H1 (cell line): ENCODE measurements at places on chromosomes 16 and 17. TPM values are rescaled to one million over a fixed set of nuclear protein-coding genes. Genes with fewer than 3 reads are reported as not detected.
A peak's percentile ranks its signal among the peaks of the same experiment; 100 is the strongest.

Gene RPL26
- 1,963 and 1,980 TPM in 2 replicates for total RNA-seq

Gene UNK
- 33.0 and 33.3 TPM in 2 replicates for total RNA-seq

Gene CKLF
- 18.9 and 21.1 TPM in 2 replicates for total RNA-seq

Gene TPSG1
- not detected in 2 replicates for total RNA-seq

Gene OR1D5
- total RNA-seq = not detected in 2 replicates

Gene SP6
- total RNA-seq = 1.5 and 1.6 TPM in 2 replicates

DNA sequence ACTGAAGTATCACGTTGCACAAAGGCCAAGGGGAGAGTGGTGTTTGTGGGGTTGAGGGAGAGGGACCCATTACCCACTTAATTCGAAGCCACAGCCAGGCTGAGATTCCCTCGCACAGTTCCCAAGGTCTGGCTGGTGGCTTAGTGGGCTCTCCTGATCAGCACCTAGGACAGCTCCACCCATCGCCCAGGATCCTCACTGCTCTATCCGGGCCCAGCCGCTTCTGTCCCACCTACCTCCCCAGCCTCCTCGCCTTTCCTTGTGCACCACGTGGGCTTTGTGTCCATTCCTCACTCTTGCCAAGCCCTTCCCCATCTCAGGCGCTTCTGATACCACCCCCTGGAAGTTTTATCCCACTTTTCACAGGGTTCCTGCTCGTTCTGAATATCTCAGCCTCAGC, 163.5 kb downstream of the CCT6B start:
- peak; percentile 41 for DNase-seq

DNA sequence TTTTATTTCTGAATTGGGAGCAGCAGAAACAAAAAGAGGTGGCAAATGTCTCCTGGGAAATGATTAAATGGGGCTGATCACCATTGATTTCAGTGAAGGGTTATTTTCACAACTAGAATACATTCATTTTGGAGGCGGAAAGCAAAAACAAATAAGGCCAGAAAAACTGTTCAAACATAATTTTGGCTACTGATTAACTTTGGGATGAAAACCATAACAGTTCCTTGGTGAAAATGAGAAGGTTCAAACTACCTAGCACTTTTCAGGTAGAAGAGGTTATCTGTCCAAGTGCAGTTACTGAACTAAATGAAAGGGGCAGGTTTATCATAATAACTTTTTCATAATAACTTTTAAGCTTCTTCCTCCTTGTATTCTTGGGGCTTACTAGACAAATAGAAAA, 718.5 kb downstream of the CDH11 start:
- no peak for DNase-seq

GRCh38 chr17:62827746-62828485, 19.8 kb upstream of the MARCHF10 start:
- DNase-seq = no peak

DNA sequence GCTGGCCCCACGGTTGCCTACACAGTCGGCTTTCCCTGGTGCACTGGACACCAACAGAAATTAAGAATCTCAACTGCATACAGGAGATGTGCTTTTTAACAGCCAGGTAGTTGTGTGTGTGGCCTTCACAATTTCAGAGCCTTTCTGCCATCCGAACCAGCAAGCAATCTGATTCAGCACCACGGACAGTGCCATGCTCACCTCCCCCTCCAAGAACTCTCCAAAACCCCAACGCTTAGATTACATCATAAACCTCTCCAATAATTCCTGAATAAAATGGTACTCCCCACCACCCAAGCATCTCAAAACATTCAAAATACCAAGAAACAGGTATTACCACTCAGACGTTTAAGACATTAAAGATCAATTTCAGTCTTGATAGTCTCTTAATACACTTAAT, 31.8 kb downstream of the USP7 start:
- DNase-seq = no peak

DNA sequence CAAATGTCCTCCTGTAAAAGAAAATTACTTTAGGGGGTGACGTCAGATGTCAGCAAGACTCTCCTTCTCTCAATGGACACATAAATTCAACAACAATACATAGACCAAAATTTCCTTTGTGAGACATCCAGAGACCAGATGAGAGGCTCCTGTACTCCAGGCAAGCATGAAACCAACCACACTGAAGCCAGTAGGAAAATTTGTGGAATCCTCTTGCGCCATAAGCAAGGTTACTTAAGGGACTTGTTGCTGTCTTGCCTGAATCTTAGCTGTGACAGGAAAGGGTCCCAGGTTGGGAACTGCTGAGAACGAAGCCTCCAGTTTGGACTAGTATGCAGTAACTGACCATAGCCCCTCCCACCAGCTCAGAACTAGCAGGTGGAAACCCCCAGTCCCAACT, 56.0 kb downstream of the CEP112 start:
- no peak for DNase-seq

DNA sequence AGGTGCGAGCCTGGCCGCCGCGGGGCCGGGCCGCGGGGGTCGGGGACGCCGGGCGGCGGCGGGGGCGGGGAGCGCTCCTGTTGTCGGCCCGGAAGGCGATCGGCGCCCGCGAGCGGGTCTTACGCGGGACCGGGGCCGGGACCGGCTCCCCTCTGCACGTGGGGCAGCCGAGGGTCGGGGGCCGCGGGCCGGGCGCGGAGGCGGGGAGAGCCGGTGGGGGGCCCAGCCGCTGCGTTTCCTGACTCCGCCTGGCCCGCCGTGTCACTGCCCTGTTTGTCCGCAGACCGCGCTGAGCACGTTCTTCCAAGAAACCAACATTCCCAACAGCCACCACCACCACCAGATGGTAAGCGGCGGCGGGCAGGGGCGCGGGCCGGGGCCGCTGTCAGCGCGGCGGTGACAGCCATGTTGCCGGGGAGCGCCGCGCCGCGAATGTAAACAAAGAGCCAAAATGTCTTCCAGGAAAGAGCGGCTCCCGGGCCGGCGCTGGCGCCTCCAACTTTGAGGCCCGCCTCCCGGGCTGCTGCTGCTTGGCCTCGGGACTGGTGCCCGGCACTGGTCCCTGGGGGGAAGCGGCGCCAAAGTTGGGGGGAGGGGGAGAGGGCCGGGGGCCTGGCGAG, 586 bp downstream of the UBALD2 start:
- DNase-seq = no peak

DNA sequence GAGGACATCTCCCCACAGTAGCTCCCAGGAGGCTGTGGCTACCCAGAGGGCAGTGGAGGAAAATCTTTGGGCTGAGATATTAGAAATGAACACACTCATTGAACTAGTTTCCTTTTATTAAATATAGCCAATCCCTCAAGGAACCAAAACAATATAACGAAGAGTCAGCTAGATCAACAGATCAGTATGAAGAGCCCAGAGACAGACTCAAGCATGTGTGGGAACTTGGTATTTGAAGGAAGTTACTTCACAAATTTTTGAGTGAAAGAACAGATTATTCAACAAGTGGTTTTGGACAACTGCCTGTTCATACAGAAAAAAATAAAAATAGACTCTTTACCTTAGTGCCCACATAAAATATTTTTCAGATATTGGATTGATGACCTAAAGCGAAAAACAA, 183.6 kb upstream of the PMFBP1 start:
- DNase-seq = no peak

- DNase-seq = no peak
Observed at GRCh38 chr17:1829216-1829591, 498 bp downstream of the SMYD4 start.

DNA sequence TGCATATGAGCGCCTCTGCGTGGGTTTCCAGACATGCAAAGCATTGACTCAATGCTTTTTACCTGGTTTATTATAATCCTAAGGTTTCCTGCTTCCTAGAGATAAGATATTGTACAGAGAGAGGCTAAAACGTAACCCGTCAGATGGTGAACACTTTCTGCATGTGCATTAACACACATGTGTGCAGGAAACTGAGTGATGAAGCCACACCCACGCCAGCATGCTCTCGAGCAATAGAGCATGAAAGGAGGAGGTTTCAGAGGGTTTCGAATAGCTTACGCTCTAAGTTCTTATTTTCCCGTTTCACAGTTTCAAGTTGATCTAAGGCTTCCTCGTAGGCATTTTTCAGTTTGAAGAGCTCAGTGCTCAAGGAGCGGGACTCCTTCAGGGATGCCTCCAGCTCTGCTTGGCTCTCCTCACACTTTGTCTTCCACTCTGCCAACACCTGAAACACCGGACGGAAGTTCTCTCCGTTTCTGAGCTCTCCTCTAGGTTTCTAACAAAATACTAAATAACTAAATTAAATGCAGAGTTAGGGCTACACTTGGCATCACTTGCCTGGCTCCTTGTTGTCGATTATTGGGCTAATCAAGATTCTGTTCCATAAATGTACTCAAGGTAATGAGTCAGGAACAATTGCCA, 23.2 kb downstream of the MYH3 start:
- DNase-seq = no peak

- DNase-seq = no peak
Observed at GRCh38 chr17:64255764-64256163, 7.3 kb downstream of the TEX2 start.

- DNase-seq = no peak
Observed at GRCh38 chr16:50578137-50578536, 29.9 kb downstream of the NKD1 start.

GRCh38 chr17:73200476-73200875, 7.6 kb downstream of the COG1 start:
- DNase-seq = no peak

- DNase-seq = no peak
Observed at GRCh38 chr17:17621254-17621653, 29.7 kb upstream of the PEMT start.

- DNase-seq = no peak
Observed at GRCh38 chr16:84479716-84480450, 24.6 kb downstream of the MEAK7 start.

GRCh38 chr16:19284207-19284606, 1.3 kb upstream of the CLEC19A start:
- no peak for DNase-seq

GRCh38 chr17:31724619-31725018, 134.4 kb downstream of the COPRS start:
- DNase-seq = no peak

DNA sequence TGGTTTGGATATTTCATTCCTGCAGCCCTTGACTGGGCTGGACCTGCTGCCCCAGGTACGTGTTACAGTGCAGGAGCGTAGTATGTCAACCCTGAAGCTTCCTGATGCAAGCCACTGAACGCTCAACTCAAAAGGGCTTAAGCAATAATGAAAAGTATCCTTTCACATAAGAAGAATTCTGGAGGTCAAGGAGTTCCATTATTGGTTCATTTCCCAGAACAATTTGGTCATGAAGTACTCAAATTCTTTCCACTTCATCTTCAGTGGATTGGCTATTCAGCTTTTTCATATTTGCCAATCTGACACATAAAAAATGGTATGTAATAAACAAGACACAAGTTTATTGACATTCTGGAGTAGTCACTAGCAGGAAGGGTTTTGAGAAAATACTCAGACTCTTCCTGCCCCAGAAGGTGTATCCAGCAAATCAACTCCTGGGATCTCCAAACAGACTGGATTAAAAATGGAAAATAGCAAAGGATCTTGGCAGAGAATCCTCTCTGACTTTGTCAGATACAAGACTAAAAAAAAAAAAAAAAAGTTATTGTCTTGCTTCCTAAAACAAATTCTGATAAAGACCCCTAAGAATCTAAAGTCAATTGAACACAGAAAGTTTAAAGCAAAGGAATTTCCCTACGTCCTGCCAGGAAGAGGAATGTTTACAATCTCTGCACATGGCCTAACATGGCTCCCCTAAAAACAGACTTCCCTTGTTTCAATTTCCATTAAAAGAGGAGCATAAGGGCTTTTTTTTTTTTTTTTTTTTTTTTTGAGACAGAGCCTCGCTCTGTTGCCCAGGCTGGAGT, 37.5 kb upstream of the WSB1 start:
- no peak for DNase-seq

GRCh38 chr16:22023505-22023904, 15.6 kb downstream of the MOSMO start:
- no peak for DNase-seq

DNA sequence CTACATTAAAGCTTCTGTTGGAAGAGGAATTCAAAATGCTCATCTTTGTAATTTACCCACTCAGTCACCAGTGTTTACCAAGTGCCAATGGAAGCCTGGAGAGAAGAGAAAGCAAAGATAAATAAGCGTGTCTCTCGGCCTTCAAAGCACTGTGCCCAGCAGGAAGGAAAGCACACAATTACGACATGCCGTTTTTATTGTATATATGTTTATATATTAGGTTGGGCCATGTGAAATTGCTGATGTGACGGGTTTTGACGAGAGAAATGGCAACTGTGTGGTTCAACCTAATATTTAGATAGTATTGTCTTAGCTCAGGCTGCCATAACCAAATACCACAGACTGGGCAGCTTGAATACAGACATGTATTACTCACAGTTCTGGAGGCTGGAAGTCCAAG, 79.3 kb upstream of the HSBP1 start:
- no peak for DNase-seq

- peak; percentile 92 for DNase-seq
Observed at GRCh38 chr16:22948603-22949368, 134.8 kb downstream of the HS3ST2 start.

GRCh38 chr17:41354536-41354935, 3.9 kb upstream of the KRT33A start:
- DNase-seq = no peak

GRCh38 chr17:32814836-32815235, 62.1 kb downstream of the MYO1D start:
- DNase-seq = no peak

DNA sequence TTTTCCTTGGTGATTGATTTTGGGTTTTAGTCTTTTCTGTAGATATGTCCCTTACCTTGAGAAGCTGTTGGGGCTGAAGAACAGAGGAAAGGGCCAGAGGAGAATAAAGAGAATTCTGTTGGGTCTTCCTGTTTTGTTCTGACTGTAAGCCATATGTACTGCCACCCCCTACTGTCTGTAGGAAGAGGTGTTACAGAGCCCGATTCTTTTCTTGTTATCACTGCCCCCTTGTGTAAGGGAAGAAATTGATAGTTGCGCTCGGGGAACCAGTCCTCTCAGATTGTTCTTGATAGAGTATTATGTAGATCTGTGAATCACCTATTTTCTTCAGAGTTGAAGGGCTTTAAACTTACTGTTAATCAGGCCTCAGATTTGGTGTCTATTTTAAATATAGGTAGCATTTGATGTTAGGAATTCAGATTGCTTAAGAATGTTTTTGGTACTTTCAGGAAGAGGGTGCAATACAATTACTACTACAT, 2.4 kb downstream of the TANC2 start:
- no peak for DNase-seq

- no peak for DNase-seq
Observed at GRCh38 chr17:82373731-82374625, 2.4 kb downstream of the UTS2R start.
